ENCODE measurements at places on chromosomes 7 and 10.

DNA sequence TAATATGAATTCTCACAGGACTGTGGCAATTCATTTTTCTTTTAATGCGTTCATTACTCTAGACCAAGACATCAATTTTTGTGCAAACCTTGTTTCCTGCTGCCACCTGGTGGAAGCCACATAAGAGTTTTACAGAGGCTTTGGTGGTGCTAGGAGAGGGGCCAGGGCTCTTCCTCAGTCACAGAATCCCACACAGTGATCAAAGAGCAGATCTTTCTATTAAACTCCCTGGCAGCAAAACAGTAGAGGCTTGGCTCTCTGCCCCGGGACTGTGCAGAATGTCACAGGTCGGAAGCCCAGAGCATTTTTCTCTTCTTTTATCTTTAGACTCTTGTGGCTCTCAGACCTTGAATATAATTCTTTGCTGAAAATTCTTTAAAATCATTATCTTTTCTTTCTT lies 506.4 kb upstream of the C7orf33 start:
- no peak for DNase-seq

GRCh38 chr7:41020056-41020455 lies 682.8 kb downstream of the INHBA start:
- no peak for DNase-seq

- no peak for DNase-seq
These were observed 140.0 kb downstream of the ZEB1 start for GRCh38 chr10:31458974-31459373.

DNA sequence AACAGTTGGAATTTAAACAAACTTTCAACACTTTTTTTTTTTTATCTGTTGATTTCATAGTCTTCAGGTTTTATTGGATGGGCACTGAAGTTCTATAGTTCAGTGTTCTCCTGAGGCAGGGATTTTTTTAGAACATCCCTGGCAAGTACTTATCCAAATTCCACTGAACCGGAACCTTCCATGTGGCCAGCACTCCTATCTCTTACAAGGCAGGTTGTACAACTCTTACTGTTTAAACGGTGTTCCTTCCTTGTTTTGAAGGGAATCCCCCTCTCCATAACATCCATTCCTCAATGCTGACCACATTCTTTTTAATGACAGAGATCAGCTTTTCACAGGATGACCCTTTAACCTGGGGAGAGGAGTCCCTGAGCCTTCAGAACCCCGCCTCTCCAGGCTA lies 238.9 kb upstream of the CTBP2 start:
- DNase-seq: no peak

DNA sequence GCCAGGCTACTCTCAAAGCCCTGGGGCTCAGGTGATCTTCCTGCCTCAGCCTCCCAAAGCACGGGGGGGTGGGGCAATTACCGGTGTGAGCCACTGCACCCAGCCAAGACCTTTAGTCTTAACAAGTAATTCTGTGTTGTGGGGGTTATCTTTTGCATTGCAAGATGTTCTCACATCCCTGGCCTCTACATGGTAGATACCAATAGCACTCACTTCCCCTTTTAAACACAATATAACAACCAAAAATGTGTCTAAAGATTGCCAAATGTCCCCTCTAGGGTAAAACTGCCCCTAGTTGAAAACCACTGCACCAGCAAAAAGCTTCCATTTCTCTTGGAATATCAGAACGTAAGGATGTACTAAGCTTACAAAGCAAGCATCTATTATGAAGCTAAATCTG lies 225.0 kb downstream of the CTNNA3 start:
- DNase-seq: no peak

DNA sequence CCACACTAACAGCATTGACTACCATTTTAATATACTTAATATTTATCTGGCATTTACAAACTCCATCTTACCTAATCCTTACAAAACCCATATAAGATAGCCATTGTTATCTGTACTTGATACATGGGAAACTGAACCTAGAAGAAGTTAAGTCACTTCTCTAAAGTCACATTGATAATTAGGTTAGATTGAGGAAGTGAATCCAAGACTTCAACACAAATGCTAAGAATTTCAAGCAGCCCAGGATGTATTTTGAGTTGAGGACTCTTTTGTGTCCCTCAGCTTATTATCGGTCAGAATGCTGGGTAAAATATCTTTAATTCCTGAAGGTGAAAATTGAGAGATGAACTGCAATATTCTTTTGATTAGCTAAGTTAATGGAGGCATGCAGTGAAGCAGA lies 465.5 kb downstream of the PHTF2 start:
- no peak for DNase-seq

DNA sequence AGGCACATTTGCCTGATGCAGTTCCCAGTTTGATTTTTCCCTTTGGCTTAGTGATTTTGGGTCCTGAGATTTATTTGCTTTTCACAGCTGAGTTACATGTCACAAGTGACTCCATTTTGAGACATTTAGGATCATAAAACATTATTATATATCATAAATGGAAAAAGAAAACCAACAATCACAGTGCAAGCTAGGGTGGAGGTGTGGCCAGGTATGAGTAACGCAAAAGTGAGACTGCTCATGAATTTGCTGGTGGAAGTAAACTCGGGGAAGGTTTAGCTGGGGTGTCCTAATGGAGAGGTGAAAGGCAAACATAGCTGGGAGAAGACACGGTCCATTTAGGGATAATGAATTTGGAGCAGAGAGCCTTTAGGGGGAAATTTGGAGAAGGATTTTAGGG lies 21.7 kb upstream of the UCN3 start:
- DNase-seq: no peak

DNA sequence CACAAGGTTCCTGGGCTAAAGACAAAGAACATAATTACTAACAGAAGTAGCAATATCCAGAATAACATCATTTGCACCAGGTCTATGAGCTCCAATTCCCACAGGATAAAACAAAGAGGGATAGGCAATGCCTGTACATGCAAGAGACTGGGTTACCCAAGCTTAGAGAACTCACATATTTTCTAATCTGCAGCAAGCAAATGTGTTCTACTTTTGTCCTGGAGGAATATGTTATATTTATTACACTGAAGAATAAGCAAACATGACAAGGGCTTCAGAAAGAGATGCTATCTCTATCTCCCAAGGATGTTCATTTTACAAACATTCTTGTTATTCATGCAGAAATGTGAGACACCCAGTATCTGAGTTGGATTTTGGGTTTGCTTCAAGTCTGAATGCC lies 118.6 kb downstream of the MDFIC start:
- DNase-seq: no peak

- DNase-seq: no peak
These were observed 12.7 kb downstream of the AP5Z1 start for GRCh38 chr7:4787947-4788626.

GRCh38 chr10:89283025-89283935 lies 18.6 kb upstream of the IFIT2 start:
- DNase-seq: peak; percentile 79

DNA sequence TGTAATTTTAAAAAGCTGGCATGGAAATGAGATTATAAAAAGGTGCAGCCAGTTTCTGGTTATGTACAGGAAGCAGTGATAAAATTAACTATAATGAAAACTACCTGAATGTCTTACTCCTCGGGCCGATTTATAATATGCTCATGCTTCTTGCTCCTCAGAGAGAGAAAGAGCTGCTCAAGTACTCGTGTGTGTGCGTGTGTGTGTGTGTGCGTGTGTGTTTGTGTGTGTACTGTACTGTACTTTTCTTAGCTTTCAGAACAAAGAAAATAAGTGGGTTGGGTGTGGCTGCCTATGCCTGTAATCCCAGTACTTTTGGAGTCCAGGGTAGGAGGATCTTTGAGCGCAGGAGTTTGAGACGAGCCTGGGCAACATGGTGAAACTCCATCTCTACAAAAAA lies 96.6 kb upstream of the NMT2 start:
- no peak for DNase-seq

DNA sequence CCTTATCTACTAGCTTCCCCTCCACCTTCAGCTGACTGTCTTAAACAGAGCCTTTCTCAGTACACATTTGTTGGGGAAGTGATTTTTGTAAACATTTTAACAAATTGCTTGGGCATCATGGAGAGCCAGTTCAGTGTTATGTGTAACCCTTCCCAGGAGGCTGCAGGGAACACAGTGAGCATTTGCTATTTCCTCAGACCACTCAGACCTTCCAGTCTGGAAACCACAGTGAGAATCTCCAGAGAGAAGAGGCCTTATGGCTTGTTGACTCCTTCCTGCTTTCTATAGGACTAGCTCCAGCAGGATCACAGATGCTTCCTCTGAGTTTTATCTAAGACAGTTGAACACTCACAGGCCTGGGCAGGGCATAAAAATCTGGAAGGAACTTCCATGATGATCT lies 409.8 kb upstream of the NPVF start:
- DNase-seq: no peak

DNA sequence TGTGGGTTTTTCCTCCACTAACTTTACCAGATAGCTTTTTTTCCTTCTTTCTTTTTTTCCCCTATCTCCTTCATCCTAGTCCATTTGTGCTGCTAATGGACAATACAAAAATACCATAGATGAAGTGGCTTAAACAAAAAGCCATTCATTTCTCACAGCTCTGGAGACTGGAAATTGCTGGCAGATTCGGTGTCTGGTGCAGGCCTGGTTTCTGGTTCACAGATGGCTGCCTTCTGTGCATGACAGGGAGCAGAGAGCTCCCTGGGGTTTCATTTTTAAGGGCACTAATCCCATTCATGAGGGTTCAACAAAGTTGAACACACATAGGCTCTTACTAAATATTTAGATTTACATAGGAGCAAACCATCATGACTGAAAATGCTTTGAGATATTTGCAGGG lies 467.4 kb downstream of the TYW1 start:
- DNase-seq: no peak

DNA sequence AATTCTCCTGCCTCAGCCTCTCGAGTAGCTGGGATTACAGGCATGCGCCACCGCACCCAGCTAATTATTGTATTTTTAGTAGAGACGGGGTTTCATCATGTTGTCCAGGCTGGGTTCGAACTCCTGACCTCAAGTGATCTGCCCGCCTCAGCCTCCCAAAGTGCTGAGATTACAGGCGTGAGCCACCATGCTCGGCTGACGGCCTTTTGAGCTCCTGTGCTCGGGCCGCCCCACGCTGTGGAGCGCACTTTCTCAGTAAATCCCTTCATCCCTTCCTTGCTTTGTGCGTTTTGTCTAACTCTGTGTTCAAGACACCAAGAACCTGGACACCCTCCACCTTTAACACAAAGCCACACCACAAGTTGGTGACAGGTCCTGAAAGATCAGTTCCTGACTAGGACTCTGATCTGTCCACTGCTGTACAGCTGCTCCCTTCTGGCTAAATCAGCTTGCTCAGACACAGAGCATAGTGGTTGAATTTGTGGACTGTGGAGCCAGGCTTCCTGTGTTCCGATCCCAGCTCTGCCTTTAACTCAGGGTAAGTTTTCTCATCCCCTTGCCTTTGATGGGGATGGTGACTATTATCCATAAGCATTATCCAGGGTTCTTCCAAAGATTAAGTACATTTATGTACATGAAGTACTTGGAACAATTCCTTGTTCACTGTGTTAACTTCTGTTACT lies 20.1 kb downstream of the CHST3 start:
- DNase-seq: no peak

- DNase-seq: no peak
These were observed 7.7 kb downstream of the MMD2 start for GRCh38 chr7:4951304-4951703.

GRCh38 chr7:123916240-123916724 lies 8.8 kb upstream of the SPAM1 start:
- peak; percentile 68 for DNase-seq

GRCh38 chr10:84084342-84084741 lies 55.0 kb upstream of the GHITM start:
- DNase-seq: no peak

GRCh38 chr10:70742537-70743429 lies 42.4 kb downstream of the TBATA start:
- no peak for DNase-seq
